ENCODE measurements at places on chromosomes 2 and 18.

DNA sequence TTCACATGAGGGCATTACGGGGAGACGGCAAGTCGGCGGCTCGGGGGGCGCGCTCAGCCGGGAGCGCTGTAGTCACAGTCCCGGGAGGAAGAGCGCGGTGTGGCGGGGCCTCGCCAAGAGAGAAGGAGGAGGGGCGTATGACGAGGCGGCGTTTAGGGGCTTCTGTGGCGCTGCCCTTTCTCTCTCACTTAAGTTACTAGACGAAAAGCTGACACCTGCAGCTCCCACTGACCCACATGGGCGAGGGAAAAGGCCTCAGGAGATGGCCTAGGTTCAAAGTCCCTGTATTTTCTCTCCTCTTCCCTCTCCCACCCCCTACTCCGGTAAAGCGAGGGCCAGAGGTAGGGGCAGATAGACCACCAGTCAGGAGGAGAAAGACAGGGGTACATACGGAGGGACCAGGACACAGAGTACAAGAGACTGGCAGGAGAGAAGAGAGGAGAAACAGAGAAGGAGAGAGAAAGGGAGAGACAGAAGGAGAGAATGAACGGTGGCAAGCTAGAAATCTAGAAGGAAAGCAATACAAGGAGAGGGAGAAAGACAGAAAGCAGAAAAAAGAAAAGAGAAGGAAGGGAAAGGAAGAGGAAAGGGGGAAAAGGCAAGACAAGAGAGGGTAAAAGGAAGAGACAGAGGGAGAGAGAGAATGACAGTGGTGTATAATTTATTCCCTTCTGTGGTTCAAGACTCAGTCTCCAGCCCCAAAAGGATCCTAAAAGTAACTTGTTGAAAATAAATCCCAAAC lies 3.8 kb downstream of the SIX2 start:
- DNase-seq, result no peak

GRCh38 chr2:36618381-36618780 lies 20.4 kb upstream of the FEZ2 start:
- DNase-seq, result peak; percentile 49

GRCh38 chr2:16121986-16122390 lies 181.6 kb downstream of the MYCN start:
- DNase-seq, result no peak

GRCh38 chr18:24108641-24109040 lies 30.2 kb upstream of the CABYR start:
- no peak for DNase-seq

- no peak for DNase-seq
Measured at GRCh38 chr2:186426153-186427016, 59.7 kb upstream of the ZC3H15 start.

GRCh38 chr18:58996131-58996641 lies 131.5 kb downstream of the ZNF532 start:
- DNase-seq, result no peak
